ENCODE measurements at places on chromosomes 12 and 14. TPM values are rescaled to one million over a fixed set of nuclear protein-coding genes. Genes with fewer than 3 reads are reported as not detected.

HOTAIR gene
- not detected for total RNA-seq

DNA sequence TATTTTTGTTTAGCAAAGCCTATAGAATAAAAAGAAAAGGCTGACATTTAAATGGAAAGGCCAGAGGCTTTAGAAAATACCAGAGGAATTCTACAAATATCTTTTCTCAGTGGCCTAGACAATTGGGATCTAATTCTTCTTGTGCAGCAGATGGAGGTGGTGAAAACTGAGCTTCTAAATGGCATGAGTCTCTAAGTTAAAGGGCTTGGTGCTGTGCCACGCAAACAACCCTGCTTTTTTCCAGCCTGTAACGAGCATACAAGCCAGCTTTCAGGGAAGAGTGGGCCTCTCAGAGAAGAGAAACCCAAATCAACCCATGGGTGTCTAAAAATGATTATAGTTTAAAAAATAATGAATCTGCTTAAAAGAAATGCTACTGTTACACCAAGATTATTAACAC lies 237.9 kb upstream of the NAV3 start:
- no peak for DNase-seq
- no peaks in the 10 kb centered on the region for H3K4me1 ChIP-seq
- no peak overlapping the region for H3K27ac ChIP-seq

GRCh38 chr12:54016478-54016964 lies 7.7 kb downstream of the HOXC8 start:
- no peak overlapping the region for H3K4me3 ChIP-seq
- H3K36me3 ChIP-seq = no peaks in the 10 kb centered on the region
- H3K27ac ChIP-seq = no peak overlapping the region
- DNase-seq = no peak
- H3K4me1 ChIP-seq = peaks cover 47% of the 10 kb centered on the region
- peaks cover 48% of the 10 kb centered on the region for H3K27me3 ChIP-seq

DNA sequence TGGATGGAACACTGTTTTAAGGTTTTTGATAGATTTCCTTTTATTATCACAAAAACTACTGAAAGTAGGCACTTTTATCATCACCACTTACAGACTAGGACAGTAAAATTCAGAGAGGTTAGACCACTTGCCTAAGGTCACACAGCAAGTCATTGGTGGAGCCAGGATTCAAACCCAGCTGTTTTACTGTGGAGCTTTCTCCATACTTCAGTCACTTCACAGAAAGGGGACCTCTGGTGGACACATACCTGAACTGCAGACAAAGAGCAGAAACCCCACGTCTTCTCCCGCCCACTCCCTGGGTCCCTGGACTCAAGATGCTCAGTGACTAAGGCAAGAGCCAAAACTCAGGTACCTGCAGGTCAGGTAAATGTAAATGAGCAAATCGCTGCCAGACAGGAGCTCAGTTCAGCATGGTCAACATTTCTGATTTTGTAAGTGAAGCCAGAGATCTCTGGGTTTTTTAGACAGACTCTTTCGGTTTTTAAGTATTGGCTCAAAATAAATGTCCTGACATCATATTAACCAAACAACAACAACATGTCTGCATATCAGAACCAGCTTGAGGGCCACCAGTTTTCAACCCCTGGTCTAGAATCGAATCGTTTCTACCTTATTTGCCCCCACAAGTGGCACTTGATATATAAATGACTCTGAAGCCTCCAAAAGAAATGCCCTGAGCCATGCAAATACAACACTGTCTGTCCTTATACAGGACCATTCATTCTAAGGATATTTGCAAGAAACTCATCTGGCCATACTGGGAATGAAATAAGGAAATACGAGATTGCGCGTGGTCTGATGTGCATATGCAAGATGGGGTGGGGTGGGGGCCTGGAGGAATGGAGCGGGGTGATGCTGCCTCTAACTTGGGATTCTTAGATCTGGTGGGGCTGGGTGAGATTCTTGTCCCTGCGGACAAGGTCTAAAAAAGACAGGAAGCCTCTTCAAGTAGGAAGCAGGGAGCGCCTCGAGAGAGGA lies 110.9 kb downstream of the KSR2 start:
- H3K4me1 ChIP-seq = no peaks in the 10 kb centered on the region
- no peak overlapping the region for H3K4me3 ChIP-seq
- no peaks in the 10 kb centered on the region for H3K27me3 ChIP-seq
- H3K27ac ChIP-seq = no peak overlapping the region
- no peaks in the 10 kb centered on the region for H3K36me3 ChIP-seq

DNA sequence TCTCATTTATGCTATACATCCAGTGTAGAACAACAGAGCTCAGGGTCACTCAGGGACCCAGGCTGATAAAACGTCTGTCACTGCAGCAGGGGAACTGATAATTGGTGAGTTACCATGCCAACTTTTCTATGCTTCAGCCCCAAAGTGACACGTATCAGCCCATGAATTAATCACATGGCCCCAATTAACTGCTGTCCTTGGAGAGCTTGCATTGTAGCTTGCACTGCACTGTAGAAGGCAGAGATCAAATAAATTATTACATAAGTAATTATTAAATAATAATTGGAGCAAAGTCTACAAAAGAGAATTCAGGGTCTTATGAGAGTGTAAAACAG lies 144.6 kb downstream of the SUDS3 start:
- H3K4me3 ChIP-seq = no peak overlapping the region
- H3K36me3 ChIP-seq = no peaks in the 10 kb centered on the region
- no peak for DNase-seq
- H3K27ac ChIP-seq = no peak overlapping the region
- peaks cover 6% of the 10 kb centered on the region for H3K4me1 ChIP-seq

DNA sequence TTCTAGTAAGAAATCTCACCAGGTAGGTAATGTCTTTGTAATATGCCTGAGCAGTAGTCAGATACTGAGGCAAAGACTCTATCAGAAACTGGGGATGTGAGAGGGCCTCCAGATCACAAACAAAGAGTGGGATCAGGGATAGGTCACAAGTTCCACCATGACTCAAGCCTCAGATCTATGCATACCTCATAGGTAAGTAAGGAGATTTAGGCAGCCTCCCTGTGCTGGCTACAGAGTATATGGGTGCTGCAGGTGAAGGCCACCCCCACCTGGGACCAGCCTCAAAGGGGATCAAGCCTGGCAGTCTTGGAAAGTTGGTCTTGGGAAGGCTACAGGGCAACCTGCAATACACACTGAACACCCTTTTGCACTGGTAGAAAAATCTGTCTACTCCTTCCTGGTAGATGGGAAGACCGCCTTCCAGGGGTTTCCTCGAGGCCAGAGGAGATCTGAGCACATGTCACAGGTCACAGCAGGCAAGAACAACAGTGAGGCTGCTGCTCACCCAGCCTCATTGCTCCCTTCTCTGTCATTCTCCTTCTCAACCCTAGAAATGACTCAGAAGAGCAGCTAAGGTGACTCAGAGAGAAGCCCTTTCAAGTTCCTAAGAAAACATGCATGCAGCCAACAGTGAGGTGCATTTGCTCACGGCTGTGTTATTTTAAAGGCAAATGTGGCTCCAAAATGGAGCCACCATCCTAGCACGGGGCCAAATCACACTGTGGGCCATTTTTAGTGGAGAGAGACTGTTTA lies 143.4 kb upstream of the CDKN3 start:
- H3K27ac ChIP-seq = no peak overlapping the region
- H3K4me1 ChIP-seq = no peaks in the 10 kb centered on the region
- no peak for DNase-seq
- H3K36me3 ChIP-seq = no peaks in the 10 kb centered on the region
- H3K4me3 ChIP-seq = no peak overlapping the region

DNA sequence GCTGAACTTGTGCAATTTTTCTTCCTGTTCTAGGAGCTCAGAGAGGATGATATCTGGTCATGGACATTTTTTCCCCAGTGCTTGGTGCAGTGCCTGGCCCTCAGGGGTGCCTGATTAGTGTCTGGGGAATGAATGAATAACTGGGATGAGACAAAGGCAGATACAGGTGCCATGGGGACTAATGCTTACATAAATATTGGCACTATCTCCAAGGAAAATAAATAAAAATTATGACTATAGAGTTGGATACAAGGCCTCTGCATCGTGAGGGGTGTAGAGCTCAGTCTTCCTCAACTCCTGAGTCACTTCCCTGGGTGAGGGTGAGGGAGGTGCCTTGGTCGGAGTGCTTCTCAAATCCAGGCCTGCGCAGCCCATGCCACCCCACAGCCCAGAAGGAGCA lies 188.6 kb downstream of the KCNA5 start:
- no peaks in the 10 kb centered on the region for H3K27me3 ChIP-seq
- no peaks in the 10 kb centered on the region for H3K36me3 ChIP-seq
- DNase-seq = no peak
- H3K4me1 ChIP-seq = no peaks in the 10 kb centered on the region
- H3K4me3 ChIP-seq = no peak overlapping the region
- H3K27ac ChIP-seq = no peak overlapping the region

DNA sequence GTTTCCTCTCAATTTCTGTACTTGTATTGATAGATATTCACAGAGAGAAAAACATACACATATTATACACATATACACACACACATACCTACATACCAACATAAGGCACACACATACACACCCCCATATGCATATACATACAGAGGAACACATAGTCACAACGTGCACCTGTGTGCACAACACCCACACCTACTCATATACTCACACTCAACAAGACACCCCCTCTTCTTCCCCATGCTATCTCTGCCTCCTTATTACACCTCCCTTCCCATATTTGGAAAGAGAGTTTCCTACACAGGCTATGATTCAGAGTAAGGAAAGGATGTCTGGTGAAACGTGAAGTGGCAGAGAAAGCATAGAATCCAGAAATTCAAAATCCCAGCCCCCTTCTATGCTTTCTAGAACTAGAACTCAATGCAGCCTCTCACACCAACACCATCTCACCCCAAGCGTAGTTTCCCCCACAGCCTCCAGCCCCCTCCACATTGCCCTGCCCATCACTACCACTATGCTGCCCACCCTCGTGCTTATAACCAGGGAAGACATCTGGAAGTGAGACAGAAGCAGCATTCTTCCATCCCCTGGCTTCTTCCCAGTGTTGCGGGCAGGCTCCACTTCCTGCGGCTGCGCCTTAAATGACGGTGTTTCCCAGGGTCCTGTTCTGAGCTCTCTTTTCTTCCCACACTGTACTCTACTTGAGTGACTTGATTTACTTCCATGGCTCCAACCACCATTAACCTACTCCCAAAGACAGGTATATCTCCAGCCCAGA lies 2.4 kb downstream of the RNASE8 start:
- H3K27ac ChIP-seq = no peak overlapping the region
- H3K27me3 ChIP-seq = no peaks in the 10 kb centered on the region
- no peaks in the 10 kb centered on the region for H3K36me3 ChIP-seq
- H3K4me1 ChIP-seq = no peaks in the 10 kb centered on the region

All from right atrium auricular region (tissue), 2 donors.